Hematopoietic multipotent progenitor cell (in vitro differentiated cells): ENCODE measurements at places on chromosomes 7 and 10.

DNA sequence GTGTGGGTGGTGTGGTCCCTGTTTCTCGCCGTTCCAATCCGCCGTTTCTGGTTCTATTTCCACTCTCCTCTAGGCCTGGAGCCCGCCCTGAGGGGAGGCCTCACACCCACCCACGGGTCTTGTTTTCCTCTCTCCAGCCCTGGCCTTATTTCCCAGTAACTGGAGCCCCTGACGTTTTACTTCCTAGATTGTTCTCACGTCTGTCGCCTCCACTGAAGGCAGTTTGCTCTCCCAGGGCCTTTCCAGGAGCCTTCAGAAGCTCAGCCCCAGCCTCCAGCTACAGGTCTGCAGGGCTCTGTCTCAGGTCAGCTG lies 30.6 kb downstream of the CFAP46 start:
- no peak for DNase-seq

- DNase-seq = no peak
Observed at GRCh38 chr7:24946467-24946866, 33.5 kb downstream of the OSBPL3 start.

DNA sequence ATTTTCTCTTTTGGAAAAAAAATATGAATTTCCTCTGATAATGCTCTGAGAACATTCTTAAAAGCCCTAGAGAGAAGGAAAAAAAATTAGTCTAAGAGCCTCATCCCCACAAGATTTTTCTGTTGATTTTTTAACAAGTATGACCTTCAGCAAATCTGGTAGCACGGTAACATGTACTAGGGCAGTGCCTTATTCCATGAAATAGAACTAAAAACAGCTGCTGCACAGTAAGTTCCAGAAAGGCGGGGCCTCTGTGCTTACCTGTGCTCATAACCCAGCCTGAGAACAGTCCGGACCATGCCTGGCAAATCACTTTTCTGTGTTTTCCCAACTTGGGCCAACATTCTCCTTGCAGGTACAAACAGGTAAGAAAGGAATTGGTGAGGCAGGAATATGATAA lies 519.1 kb upstream of the AKR1E2 start:
- no peak for DNase-seq

DNA sequence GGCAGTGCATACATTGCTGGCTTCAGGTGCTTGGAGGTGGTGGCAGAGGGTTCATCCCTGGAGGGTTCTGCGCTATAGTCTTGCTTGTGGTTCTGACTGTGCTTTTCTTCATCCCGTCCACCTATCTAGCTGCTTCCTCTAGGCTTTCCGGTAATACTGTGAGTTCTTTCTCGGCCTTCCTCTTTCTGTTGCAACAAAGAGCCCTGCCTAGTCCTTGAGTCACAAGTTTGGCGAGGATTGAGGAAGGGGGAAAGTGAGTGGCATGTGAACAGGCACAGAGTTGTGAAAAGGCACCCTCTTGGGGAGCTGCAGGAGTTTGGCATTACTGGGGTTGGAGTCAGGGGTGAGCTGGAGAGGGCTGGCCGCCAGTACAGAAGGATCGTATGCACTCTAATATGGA lies 123.0 kb downstream of the SH2D4B start:
- peak; percentile 79 for DNase-seq

- DNase-seq = no peak
Observed at GRCh38 chr7:41931263-41931646, 228.4 kb upstream of the INHBA start.

GRCh38 chr10:119496273-119496672 lies 46.2 kb downstream of the RGS10 start:
- DNase-seq = no peak

- no peak for DNase-seq
Observed at GRCh38 chr7:6553448-6554044, 2.3 kb upstream of the GRID2IP start.

DNA sequence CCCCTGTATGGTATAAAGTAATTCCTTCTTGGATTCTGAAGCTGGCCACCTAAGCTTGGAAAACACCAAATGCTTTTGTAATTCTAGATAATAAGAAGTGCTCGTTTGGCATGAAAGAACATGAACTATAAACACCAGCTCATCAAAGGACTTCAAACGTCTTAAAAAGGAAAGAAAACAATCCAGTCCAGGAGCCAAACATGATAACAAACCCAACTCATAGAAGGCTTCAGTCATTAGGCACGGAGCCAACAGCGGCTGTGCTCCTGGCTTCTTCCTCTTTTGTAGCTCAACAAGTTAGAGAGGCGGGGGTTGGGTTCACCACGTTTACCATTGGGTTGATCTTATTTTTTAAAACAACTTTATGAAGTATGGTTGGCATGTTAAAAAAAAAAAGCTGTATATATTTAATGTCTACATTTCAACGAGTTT lies 56.4 kb upstream of the ECHDC3 start:
- peak; percentile 26 for DNase-seq

GRCh38 chr7:7613210-7613609 lies 27.3 kb upstream of the UMAD1 start:
- no peak for DNase-seq

- DNase-seq = no peak
Observed at GRCh38 chr7:116324582-116324981, 114.2 kb downstream of the TES start.

DNA sequence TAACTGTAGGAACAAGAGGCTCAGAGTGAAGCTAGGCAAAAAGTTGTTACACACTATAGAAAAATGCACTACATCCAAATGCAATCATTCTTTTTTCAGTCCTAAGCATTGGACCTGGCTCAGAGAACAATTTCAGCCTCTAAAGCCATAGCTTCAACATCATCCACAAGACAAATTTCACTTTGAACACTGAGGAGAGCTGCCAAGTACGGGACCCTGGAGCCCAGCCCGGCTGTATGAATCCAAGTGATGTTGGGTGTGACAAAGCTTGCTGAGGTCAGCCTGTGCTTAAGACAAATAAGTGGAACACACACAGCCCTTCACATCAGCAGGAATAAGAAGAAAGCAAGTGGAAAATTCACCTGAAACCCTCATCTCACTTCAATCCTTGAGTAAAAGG lies 233.1 kb upstream of the PFKP start:
- DNase-seq = no peak
